ENCODE measurements at places on chromosomes 2 and 18.

- no peak for DNase-seq
These were observed 142.1 kb upstream of the LYPD6 start for GRCh38 chr2:149188291-149188690.

DNA sequence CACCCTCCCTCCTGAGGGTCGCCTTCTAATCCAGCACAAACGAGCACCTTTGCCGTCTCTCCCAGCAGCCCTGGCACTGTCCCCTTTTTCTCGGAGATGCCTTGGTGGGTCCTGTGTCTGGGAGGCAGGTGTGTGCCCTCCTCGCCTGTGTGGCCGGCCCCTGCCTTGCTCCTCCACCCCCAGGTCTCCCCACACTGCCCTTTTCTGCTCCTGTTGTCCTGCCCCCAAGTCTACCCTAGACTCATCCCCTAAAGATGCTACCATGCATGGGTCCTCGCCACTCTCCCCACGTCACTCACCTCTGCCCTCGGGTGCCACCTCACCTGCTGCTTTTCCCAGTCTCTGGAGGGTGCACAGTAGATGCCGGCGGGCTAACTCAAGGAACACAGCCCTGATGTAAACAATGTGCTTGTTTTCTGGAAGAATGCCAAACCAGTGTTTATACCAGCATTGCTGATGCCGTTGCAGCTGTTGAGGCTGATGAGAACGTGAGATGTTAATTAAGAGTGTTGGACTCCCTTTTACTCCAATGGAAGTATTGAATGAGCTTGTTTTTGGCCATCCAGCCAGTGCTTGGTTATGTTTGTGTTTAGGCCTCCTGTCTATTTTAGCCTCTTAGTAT lies 223.1 kb downstream of the AGAP1 start:
- peak; percentile 16 for DNase-seq

GRCh38 chr18:48669180-48669675 lies 130.4 kb downstream of the CTIF start:
- no peak for DNase-seq

DNA sequence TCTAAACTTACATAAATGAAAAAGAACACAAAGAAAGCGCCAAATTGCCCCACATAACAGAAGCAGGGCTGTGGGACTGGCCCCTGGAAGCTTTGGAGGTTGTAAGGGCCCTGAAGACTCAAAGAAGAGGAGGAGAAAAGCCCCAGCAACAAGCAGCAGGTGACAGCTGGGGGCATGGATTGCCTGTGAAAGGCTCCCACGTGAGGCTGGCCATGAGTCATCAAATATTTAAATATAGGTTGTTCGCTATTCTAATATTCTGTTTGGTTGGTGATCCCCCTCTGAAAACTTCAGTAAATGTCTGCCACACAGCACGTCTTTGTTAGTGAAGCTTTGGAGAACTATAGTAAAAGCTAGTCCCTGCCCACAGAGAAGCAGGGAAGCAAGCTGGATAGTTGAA lies 132.4 kb downstream of the MREG start:
- DNase-seq, result no peak

- DNase-seq, result no peak
These were observed 472.7 kb downstream of the CMPK2 start for GRCh38 chr2:6392966-6393365.

DNA sequence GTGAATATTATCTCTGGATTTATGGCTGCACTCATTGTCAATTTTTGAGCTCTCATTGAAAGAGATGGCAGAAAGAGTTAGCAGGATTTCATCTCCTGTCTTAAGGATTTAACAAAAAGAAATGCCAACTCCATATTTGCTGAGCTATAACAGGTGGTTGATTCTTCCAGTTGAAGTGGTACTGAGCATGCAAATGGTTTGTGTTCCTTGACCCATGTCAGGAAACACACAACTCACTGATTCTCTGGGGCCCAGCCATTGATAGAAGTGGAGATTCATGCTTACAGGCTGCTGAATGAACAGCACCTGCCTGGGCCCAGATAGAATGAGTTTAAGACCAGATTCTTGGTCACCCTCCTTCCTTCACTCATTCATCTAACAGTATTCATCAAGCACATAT lies 128.8 kb downstream of the CERS6 start:
- DNase-seq, result no peak

DNA sequence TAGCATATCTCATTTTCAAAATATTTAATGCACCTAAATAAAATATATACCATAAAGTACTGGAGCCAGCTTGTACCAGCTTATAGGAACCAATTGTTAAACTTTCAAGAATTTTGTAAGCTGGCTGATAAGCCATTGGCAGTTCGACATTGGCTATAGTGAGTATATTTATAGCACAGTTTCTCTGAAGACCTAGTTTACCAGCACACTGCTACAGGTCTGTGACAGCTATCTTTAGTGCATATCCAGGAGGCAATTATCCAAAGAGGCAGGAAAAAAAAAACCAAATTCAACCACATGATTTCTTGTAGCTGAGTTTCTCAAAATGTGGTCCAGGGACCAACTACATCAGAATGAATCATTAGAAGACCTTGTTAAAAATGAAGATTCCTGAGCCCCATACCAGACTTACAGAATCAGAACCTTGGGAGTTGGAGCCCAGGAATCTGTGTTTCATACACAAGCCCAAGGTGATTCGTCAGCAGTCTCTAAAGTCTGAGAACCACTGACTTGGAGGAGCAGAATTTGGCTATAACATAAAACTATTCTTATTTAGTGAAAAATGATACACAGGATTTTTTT lies 279.0 kb upstream of the NRP2 start:
- DNase-seq, result no peak

DNA sequence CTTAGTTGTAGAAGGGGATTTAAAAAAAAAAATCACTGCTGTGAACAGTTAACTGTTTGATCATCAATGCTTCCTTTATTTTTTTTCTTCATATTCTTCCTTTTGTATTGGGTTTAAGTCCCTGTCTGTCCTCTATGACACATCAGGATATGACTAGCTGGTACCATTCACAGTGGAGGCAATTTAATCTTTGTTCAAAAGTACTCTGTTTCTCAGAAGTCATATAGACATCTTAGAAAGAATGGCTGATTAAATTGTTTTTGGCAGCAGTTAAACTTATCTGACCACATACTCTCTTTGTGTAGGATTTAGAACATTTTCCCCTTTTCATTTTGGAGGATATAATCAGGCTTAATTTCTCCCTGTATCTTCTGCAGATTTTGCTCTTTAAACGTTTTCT lies 807.8 kb upstream of the CDH2 start:
- no peak for DNase-seq

- no peak for DNase-seq
These were observed 31.3 kb downstream of the NCK2 start for GRCh38 chr2:105775809-105776559.

- DNase-seq, result peak; percentile 65
These were observed 79.4 kb downstream of the TMEM182 start for GRCh38 chr2:102841107-102841840.

DNA sequence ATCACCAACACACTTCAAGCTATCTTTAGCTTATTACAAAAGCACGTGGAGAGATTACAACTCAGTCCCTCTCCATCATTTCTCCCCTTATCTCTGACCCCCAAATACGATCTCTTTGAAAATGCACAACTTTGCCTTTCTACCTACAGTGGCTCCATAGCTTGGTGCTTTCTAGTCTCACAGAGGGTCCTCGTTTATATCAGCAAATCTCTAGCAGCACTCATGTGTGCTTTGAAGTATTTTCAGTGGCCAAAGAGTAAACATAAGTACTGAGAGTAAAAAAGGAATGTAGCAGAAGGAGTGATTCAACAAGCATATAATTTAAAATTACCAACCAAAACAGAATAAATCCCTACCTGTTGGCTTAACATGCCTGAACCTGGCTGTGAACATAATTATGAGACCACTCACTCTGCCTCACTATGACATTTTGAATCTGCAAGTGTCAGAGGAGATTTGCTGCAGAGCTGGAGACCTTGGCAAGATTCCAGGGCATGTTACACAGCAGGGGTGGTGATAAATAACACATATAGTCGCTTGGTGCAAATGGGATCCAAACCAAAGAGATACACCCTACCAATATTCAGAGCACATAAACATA lies 54.6 kb downstream of the LAMA3 start:
- peak; percentile 19 for DNase-seq

- no peak for DNase-seq
These were observed 355.2 kb downstream of the PARD3B start for GRCh38 chr2:204900487-204900886.

GRCh38 chr2:54524226-54524991 lies 68.3 kb downstream of the SPTBN1 start:
- DNase-seq, result no peak

GRCh38 chr2:173359231-173359630 lies 4.6 kb downstream of the CDCA7 start:
- DNase-seq, result no peak

DNA sequence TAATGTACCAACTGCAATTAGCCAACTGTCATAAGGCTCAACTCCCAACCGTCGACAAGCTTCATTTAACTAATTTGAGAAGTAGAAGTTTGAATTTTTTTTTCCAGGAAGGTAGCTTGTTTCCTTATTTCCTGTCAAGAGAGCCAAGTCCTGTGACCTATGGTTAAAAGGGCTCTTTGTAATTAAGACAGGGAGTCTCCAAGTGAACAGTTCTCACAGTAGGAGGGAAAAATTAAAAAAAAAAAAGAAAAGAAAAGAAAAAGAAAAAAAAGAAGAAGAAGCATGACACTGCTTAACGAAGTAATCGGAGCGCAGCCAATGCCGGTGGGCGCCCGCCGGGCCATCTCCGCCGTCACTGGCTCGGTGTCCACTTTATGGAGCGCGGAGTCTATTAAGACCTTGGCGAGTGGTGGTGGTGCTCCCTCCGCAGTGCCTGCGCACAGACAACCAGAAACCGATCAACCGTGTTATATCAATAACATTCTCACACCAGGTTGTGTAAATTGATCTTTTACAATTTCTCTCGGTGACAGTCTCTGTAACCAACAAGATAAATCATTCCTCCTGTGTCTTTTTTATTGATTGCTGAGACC lies 197.2 kb upstream of the POU3F3 start:
- DNase-seq, result no peak

All from MCF 10A (cell line).